SK-N-SH (cell line): ENCODE measurements at places on chromosomes 7 and 10.
A peak's percentile ranks its signal among the peaks of the same experiment; 100 is the strongest.

DNA sequence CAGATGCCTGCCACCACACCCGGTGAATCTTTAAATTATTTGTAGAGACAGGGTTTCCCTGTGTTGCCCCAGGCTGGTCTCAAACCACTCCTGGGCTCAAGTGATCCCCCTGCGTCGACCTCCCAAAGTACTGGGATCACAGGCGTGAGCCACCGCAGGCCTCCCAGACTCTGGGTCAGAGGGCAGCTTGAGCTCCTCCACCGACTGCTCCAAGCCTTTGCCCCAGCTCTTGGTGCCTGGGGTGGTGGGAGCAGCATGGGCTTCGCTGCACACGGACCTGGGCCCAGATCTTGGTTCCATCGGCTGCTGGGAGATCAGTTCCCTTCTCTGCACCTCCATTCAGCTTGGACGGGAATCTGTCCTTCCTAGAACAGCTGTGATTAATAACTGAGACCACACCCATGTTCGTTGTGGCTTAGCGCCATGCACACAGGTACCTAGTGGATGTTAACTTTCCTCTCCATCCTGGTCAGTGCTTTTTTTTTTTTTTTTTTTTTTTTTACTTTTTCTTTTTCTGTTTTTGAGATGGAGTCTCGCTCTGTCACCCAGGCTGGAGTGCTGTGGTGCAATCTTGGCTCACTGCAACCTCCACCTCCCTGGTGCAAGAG is 125.3 kb downstream of the CUX1 start:
- peaks cover 68% of the 10 kb centered on the region for H3K4me1 ChIP-seq
- no peaks in the 10 kb centered on the region for H3K36me3 ChIP-seq
- H3K4me3 ChIP-seq, result no peak overlapping the region

GRCh38 chr7:140752533-140752932 is 56.0 kb downstream of the NDUFB2 start:
- peaks cover 78% of the 10 kb centered on the region for H3K36me3 ChIP-seq
- H3K4me3 ChIP-seq, result no peak overlapping the region
- no peaks in the 10 kb centered on the region for H3K4me1 ChIP-seq
- no peak for DNase-seq
- H3K27ac ChIP-seq, result no peak overlapping the region

DNA sequence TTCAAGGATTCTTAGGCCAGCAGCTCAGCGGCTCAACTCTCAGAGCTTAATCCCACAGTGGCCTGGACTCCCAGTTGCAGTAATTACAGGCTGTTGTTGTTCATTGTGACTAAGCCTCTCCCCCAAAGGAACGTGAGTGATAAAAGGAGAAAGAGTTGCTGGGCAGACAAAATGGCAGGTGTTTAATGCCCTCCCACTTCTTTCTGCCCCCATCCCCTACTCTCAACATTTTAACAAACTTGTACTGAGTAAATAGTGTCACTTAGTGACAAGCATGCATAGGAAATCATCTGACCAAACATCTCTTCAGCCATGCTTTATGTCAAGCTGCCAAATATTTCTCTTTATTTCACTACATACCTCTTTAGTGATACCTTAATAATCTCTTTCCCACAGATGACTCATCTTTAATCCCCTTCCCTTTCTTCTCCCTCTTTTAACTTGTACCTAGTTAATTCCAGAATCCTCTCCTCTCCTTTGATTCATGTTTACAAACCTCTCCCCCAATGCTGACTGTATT is 12.4 kb upstream of the MTERF1 start:
- no peaks in the 10 kb centered on the region for H3K27me3 ChIP-seq
- H3K4me3 ChIP-seq, result no peak overlapping the region
- H3K27ac ChIP-seq, result no peak overlapping the region
- no peaks in the 10 kb centered on the region for H3K4me1 ChIP-seq
- no peak for DNase-seq
- no peaks in the 10 kb centered on the region for H3K36me3 ChIP-seq

- no peaks in the 10 kb centered on the region for H3K36me3 ChIP-seq
- no peaks in the 10 kb centered on the region for H3K27me3 ChIP-seq
- peak overlapping the region; percentile 48; the same call in 1 of the 2 replicates for H3K27ac ChIP-seq
Observed at GRCh38 chr7:47651355-47652317, 69.7 kb upstream of the TNS3 start.

GRCh38 chr7:126698446-126698845 is 554.3 kb downstream of the GRM8 start:
- DNase-seq, result no peak
- peaks cover 44% of the 10 kb centered on the region for H3K4me1 ChIP-seq
- no peaks in the 10 kb centered on the region for H3K27me3 ChIP-seq
- H3K36me3 ChIP-seq, result no peaks in the 10 kb centered on the region
- no peak overlapping the region for H3K27ac ChIP-seq
- no peak overlapping the region for H3K4me3 ChIP-seq

DNA sequence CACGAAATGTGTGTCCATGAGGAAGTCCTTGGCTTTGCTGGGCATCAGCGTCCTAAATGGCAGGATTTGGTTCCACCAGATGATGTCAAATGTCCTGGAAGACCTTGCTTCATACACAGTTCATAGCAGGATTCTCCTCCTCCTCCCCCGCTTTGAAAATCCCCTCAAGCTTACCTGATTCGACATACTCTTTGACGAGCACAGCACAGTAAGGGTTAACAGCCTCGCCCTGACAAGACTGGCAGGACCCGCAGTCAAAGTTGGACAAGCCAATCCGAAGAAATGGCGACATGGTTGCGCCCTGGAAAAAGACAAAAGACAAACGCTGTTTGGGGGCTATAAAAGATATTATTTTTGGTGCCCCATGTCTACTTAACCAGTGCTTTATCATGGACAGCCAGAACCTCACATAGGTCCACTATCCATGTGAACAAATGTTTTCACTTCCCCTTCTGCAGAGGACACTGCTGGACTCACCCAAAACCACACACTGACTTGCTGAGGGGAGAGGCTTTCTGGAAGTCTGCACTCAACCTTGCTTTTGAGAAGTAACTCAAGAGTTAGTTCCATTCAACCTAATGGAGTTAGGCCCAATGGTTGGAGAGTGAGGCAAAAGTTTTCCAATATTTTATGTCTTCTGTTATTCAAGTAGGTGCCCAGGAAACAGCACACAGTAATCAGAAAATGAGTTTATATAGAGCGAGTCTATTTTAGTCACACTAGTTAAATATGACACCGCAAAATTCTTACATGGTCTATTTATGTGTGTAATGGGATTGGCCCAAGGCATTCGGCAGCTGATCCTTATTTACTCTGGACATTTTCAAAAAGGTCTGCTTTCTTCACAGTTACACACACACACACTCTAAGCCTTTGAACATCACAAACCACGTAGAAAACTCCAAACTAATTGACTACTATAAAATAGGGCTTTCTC is 65.0 kb downstream of the PRKCQ start:
- H3K27me3 ChIP-seq, result no peaks in the 10 kb centered on the region; the same call in 1 of the 2 replicates
- no peaks in the 10 kb centered on the region for H3K4me1 ChIP-seq
- no peak for DNase-seq
- no peaks in the 10 kb centered on the region for H3K36me3 ChIP-seq

- no peaks in the 10 kb centered on the region for H3K27me3 ChIP-seq
- H3K4me1 ChIP-seq, result no peaks in the 10 kb centered on the region; the same call in 1 of the 2 replicates
- no peaks in the 10 kb centered on the region for H3K36me3 ChIP-seq
- DNase-seq, result no peak
- no peak overlapping the region for H3K27ac ChIP-seq
- no peak overlapping the region for H3K4me3 ChIP-seq
Observed at GRCh38 chr7:114860206-114860605, 61.7 kb upstream of the MDFIC start.

DNA sequence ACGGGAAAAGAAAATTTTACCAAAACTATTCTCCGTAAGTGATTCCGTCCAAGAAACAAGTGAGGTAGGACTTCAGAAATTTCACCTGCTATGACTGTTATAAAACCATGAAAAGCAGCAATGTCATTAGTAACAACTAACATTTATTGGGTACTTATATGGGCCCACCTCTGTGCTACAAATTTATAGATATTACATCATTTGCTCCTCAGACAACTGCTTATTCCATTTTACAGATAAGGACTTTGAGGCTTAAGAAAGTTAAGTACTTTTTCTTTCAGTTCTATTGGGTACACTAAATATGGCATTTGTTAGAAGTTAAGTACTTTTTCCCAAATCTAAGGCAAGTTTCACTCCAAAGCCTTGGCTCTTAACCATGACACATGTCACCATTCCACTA is 36.3 kb downstream of the HACD1 start:
- H3K4me1 ChIP-seq, result no peaks in the 10 kb centered on the region
- DNase-seq, result no peak
- H3K27ac ChIP-seq, result no peak overlapping the region
- no peak overlapping the region for H3K4me3 ChIP-seq
- no peaks in the 10 kb centered on the region for H3K36me3 ChIP-seq

DNA sequence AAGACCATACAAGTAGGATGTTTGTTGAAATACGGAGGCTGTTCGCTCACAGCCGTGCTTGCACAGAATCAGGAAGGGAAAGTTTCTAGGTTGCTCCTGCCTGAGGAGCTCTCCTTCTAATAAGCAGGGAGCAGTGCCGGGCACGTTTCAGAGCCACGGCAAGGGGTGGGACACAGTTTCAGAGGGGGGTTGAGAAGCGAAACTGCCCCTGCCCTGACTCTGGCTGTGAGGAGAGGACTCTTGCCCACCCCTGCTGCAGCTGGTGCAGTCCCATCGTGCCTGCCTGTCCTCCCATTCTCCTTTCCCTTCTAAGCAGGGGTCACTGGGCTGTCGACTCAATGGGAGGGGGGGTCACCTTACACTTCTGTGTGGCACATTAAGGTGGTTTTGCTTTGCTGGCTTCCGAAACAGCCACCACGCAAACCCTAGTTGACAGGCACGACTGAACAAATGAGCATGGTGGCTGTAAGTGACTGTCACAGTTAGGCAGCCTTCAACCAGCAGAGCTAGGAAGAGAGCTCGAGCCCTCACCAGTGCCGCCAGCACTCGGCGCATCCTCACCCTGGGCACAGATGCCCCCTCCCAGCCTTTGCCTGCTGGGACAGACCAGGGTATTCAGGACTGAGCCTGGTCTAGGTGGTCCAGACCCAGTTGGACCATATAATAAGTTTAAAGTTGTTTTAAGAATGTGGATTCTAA is 37.5 kb downstream of the ZNF467 start:
- H3K27me3 ChIP-seq, result peaks cover 18% of the 10 kb centered on the region; the same call in 1 of the 2 replicates
- no peak overlapping the region for H3K27ac ChIP-seq
- peaks cover 19% of the 10 kb centered on the region; the same call in 1 of the 2 replicates for H3K4me1 ChIP-seq
- DNase-seq, result peak; percentile 48
- peaks cover 18% of the 10 kb centered on the region; the same call in 1 of the 2 replicates for H3K36me3 ChIP-seq

- DNase-seq, result peak; percentile 33
- H3K4me3 ChIP-seq, result no peak overlapping the region
- H3K27ac ChIP-seq, result no peak overlapping the region
- peaks cover 34% of the 10 kb centered on the region for H3K4me1 ChIP-seq
- H3K27me3 ChIP-seq, result no peaks in the 10 kb centered on the region
- H3K36me3 ChIP-seq, result no peaks in the 10 kb centered on the region; the same call in 1 of the 2 replicates
Observed at GRCh38 chr10:35503578-35503977, 101.6 kb upstream of the GJD4 start.

- peak overlapping the region; percentile 72 for H3K27ac ChIP-seq
- H3K4me3 ChIP-seq, result no peak overlapping the region
- H3K4me1 ChIP-seq, result peaks cover 2% of the 10 kb centered on the region; the same call in 1 of the 2 replicates
- no peaks in the 10 kb centered on the region for H3K27me3 ChIP-seq
- no peak for DNase-seq
Observed at GRCh38 chr7:46811529-46811928, 770.4 kb downstream of the TNS3 start.

- H3K27me3 ChIP-seq, result no peaks in the 10 kb centered on the region
- no peak overlapping the region for H3K27ac ChIP-seq
- H3K4me3 ChIP-seq, result no peak overlapping the region
- peaks cover 5% of the 10 kb centered on the region; the same call in 1 of the 2 replicates for H3K4me1 ChIP-seq
Observed at GRCh38 chr7:157389951-157390730, 53.3 kb downstream of the DNAJB6 start.

- no peak overlapping the region for H3K27ac ChIP-seq
- DNase-seq, result no peak
- H3K36me3 ChIP-seq, result no peaks in the 10 kb centered on the region
- H3K4me3 ChIP-seq, result no peak overlapping the region
Observed at GRCh38 chr10:78890506-78890905, 178.3 kb upstream of the ZMIZ1 start.

GRCh38 chr10:126670056-126670894 is at the start of gene C10orf90:
C10orf90 (minus strand) TSS chr10:126670693; CDS start chr10:126670480, 213 bp downstream.
- H3K27me3 ChIP-seq, result no peaks in the 10 kb centered on the region
- H3K27ac ChIP-seq, result no peak within 1 kb of the TSS
- no peaks in the 10 kb centered on the region for H3K4me1 ChIP-seq
- H3K4me3 ChIP-seq, result no peak within 1 kb of the TSS
- H3K36me3 ChIP-seq, result no peaks in the 10 kb centered on the region

- peaks cover 12% of the 10 kb centered on the region; the same call in 1 of the 2 replicates for H3K4me1 ChIP-seq
- H3K27me3 ChIP-seq, result no peaks in the 10 kb centered on the region
- H3K4me3 ChIP-seq, result no peak overlapping the region
- no peak overlapping the region for H3K27ac ChIP-seq
- no peak for DNase-seq
- H3K36me3 ChIP-seq, result no peaks in the 10 kb centered on the region
Observed at GRCh38 chr7:79091661-79092060, 361.8 kb downstream of the MAGI2 start.

DNA sequence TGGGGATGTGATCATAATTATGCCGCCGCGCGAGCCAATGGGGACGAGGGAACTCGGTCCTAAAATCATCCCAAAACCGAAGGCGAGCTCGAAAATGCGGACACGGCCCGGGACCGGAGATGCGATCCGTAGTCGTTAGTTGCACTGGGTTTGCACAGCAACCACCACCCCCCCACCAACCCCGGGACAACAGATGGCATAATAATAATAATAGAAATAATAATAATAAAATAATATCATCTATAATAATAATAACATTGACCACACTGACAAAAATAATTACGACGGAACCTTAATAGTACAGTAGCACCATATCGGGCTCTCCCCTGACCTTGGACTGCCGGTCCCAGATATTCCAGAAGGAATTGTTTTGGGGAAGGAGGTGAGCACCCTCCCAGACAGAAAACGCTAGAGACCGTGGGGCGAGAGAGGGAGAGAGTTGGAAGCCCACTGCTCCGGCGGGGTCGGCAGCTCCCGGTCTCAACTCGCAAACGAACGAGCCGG is 1.1 kb upstream of the EMX2 start:
- H3K36me3 ChIP-seq, result no peaks in the 10 kb centered on the region
- no peak overlapping the region for H3K27ac ChIP-seq
- no peak for DNase-seq
- peaks cover 15% of the 10 kb centered on the region; the same call in 1 of the 2 replicates for H3K4me1 ChIP-seq
- no peak overlapping the region for H3K4me3 ChIP-seq
- peaks cover 89% of the 10 kb centered on the region for H3K27me3 ChIP-seq

DNA sequence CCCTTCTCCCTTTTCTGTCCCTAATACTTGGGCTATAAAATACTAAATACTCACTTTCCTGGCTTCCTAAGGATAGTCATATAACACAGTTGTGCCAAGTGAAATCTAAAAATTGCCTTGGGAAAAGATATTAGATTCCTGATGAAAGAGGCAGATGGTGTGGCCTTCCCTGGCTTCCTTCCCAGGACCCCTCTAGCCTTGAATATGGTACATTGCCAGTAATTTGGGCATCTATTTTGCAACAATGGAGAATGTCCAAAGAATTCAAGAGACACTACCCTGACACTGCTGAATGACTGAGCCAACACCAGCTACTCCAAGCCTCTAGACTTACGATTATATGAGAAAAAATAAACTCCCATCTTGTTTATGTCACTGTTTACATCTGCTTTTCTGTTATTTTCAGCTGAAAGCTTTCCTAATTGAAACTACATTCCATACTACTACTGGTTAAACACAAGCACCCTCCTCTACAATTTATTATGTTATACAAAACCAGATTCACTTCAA is 17.9 kb downstream of the COPG2 start:
- no peak overlapping the region for H3K27ac ChIP-seq
- no peak for DNase-seq
- no peaks in the 10 kb centered on the region for H3K4me1 ChIP-seq
- no peak overlapping the region for H3K4me3 ChIP-seq
- H3K36me3 ChIP-seq, result peaks cover 60% of the 10 kb centered on the region
- H3K27me3 ChIP-seq, result no peaks in the 10 kb centered on the region
